ENCODE measurements at places on chromosomes 7 and 10.

- DNase-seq, result peak; percentile 80
Observed at GRCh38 chr10:17989908-17990767, 38.4 kb downstream of the SLC39A12 start.

GRCh38 chr7:24498439-24498838, 74.8 kb upstream of the PALS2 start:
- no peak for DNase-seq

- DNase-seq, result no peak
Observed at GRCh38 chr10:26467639-26468038, 29.5 kb downstream of the APBB1IP start.

DNA sequence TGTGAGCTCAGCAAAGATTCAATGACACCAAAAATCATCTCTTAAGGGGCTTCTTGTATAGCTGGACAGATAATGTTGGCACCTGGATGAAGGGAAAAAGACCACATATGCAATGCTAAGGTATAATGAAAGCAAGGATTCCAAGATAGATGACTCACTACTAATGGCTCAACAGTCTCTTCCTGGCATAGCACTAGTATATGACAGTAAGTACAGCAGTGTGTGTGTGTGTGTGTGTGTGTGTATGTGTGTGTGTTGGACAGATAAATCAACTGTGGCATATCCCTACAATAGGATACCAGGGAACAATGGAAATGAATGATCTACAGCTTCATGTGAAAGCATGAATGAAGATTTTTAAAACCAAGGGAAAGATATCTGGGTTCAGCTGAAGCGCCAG, 257.1 kb downstream of the SFMBT2 start:
- no peak for DNase-seq

Measured in GM03348 (cell line).